Suppressor macrophage treated with lipopolysaccharide for 4 hours (primary cell): ENCODE measurements at places on chromosomes 3 and 15.

- peak; percentile 76 for DNase-seq
Observed at GRCh38 chr15:38354315-38354929, 99.5 kb upstream of the FAM98B start.

DNA sequence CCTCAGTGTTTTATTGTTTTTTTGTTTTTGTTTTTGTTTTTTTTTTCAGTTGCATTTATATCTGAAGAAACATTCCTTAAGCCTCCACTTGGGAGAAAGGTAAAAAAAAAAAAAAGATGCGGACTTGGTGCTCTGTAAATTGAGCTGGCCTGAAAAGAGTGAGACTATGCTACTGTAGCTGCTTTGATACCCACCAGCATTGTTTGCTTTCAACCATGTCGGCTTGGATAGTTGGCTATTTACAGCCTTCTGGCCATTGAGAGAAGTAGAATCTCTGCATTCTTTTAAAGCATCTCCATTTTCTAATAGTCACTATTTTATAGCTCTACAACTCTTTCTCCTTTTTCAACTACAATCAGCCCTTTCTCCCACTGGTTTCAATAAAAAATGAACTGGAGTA lies 149.6 kb downstream of the ZIC4 start:
- DNase-seq, result no peak

DNA sequence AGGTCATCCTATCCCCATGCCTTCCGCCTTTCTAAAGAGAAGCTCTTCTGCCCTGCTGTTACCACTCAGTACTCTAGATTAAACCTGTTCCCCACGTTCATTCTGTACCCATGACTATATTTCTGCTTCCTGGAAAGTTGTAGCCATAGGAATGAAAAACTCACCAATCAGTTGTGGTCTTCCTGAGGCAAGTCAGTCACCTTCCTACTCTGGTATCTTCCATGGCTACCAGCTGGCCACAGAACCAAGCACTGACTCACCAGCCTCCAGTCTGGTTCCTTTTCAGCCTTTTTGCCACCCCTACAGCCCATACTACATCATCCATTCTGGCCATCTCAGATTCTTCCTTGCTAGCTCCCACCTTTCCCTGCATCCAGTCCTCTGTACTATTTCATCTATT lies 46.4 kb downstream of the TMEM44 start:
- DNase-seq, result peak; percentile 84

GRCh38 chr3:38473229-38473628 lies 19.5 kb downstream of the ACVR2B start:
- no peak for DNase-seq

DNA sequence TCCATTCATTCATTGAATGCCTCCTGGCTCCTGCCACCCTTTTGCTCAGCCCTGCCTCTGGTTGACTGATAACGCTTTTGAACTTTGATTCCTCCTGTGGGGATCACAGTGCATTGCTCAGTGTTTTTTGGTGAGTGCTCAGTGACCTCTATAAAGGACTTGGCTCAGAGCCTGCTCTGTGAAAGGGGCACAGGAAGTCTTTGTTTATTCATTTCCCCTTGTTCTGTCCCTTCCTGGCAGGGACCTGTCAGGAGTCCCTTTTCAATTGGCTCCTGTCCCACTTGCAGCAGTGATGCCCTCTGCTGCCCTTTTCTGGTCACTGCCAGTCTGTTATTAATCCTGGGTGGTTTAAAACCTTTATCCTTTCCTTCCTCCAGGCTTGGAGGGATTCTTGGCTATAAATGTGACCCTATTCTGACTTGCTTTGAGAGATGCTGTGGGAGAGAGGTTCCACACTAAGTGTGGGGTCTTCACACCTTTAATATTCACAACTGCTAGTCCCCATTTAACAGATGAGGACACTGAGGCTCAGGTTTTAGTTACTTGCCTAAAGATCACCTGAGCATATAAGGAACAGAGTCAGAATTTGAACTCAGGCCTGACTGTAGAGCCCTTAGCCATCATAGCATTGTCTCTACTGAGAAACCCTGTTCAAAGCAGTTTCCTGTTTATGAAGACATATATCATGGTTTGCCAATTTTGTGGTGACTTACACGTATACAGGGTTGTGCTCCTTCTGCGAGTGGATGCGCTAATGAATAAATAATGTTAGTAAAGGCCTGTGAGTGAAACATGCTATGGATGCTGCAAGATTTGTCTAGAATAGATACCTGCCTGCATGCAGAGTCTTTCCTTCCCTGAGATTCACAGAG lies 23.2 kb upstream of the TATDN2 start:
- peak; percentile 89 for DNase-seq

- DNase-seq, result no peak
Observed at GRCh38 chr15:77643764-77644163, 11.1 kb upstream of the LINGO1 start.

DNA sequence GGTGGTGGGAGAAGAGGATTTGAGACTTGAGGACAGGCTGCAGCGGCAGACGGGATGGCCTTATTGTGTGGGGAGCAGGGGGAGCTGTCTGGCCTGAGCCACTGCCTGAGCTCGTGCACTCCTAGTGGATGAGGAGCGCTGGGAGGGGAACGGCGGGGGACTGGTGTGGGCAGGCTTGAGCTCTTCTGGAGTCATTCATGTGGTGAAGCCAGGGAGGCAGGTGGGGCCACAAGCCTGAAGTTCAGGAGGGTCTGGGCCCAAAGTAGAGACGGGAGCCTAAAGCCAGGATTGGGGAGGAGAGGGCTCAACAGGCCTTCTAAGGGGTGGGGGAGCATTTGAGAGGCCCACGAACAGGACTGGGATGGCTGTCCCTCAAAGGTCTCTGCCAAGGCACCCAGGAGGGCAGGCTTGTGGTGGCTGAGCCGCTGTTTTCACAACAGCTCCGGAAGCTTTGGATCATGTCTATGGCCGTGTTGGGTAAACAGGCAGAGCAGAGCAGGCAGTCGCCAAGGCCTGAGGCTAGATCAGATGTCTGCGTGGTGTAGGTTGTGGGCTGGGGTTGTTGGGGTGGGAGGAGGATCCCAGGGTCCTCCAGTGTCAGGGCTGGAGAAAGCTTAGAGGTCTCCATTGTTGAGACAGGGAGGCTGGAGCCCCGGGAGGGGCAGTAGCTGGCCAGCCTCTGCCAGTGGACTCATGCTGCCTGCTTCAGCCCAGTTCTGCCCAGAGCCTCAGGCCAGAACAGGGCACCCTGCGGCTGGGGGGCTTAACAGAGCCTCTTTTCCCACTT lies 8.2 kb downstream of the PRKCD start:
- DNase-seq, result peak; percentile 54

- no peak for DNase-seq
Observed at GRCh38 chr3:188047536-188047935, 106.4 kb upstream of the LPP start.

DNA sequence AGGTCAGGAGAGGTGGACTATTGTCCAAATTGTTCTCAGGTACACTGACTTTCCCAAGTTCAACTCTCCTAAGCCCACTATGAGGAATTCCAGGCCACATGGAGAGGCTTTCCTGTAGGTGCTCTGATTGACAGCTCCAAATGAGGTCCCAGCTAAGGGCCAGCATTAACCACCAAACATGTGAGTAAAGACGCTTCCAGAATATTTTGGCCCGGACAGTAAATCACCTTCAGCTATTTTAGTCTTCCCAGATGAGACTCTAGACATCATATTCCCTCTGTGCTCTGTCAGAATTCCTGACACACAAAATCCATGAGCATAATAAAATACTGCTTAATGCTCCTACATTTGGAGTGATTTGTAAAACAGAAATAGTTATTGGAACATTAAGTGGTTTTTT lies 135.5 kb downstream of the TGFBR2 start:
- DNase-seq, result no peak

DNA sequence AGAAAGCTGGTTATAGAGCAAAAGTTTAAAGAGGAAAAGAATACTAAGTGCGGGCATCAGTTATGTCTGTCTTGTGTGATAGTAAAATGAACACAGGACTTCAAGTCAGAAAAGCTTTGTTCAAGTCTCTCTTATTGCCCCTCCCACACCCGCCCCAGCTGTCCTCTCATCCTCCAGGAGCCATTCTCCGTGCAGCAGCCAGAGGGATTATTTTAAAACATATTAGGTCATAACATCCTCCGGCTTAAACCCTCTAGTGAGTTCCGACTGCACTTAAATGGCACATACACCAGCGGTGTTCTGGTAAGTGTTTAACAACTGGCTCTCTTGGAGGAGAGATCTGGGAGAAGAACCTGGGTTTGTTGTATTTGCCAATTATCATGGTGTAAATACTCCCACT lies 104.8 kb upstream of the TNFAIP8L3 start:
- no peak for DNase-seq

- DNase-seq, result no peak
Observed at GRCh38 chr3:119434703-119435102, 28.7 kb downstream of the TMEM39A start.

DNA sequence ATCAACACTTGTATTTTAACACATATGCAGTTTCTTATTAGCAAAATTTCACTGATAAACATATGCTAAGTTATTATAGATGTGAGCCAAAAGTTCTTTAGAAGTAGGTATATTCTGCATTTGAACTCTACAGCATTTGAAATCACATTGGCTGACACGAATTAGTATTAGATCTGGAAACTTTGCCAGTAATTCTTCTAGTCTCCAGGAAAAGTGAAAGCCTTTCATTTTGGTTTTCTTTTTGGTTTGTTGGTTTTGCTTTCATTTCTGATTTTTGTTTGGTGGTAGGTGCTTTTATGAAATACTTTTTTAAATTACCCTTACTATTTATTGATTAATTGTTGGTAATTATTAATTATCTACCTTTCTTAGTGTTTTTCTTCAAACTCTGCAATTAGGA lies 72.9 kb downstream of the RBMS3 start:
- DNase-seq, result peak; percentile 27
